ENCODE measurements at places on chromosomes 6 and 20.

DNA sequence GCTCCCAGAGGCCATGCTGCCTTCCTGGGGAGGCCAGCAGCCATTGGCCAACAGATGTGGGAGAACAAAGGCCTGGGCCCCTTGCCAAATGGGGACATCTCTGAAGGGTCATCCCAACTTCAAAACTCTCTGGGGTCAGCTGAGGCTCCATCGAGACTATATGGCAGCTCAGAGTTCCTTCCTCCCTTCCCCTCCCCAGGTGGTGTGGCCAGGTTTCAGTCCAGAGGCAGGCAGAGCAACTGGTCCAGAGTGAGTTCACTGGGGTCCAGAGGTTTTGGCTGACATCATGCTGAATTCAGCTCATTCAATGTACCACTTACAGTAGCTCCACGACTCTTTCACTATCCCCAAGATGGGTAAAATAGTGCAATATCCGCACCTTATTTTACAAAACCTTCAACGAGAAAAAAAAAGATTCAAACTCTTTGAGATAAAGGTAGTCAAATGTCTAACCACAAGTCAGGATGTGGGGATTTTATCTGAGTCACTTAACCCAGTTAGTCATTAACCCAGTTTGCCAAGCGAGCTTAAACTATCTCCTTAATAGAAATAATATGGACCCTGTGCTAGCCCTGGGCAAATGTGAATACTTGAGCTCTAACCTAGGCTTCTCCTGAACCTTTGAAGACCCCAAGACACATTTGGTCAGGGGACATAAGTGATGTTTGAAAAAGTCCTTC is 108.4 kb upstream of the PLEKHG1 start:
- H3K4me1 ChIP-seq = peaks cover 18% of the 10 kb centered on the region
- no peaks in the 10 kb centered on the region for H3K36me3 ChIP-seq
- DNase-seq = no peak
- no peak overlapping the region for H3K4me3 ChIP-seq
- no peaks in the 10 kb centered on the region for H3K27me3 ChIP-seq

DNA sequence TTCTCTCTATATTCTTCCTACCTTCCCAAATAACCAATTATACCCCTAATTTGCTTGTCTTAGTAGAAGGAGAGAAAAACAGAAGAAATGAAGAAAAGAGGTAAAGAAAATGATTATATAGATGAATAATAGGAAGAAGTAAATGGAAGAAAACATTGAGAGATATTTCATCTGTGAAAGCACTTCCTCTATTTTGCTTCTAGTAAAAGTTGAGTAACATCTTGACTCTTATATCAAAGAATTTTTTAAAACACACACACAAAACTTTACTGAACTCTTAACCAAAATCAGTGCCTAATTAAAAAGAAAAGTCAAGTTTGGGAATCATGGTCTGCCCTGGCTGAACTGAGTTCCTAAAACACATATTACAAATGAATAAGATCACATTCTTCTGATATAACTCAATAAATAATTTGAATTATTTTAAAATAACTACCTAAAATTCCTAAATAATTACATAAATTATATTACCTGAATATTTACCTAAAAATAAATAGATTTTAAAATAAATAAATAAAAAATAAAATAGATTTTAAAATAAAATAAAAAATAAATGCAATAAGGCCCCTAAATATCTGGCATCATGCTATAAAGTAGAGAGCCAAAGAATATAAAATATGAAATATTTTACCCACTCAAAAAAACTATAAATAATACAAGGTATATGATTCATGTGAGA is 8.8 kb downstream of the SLC17A2 start:
- DNase-seq = no peak
- no peak overlapping the region for H3K4me3 ChIP-seq
- no peaks in the 10 kb centered on the region for H3K27me3 ChIP-seq

- H3K27ac ChIP-seq = no peak overlapping the region
- DNase-seq = no peak
- H3K4me3 ChIP-seq = no peak overlapping the region
Observed at GRCh38 chr20:4844751-4845465, 123.2 kb downstream of the PRND start.

GRCh38 chr20:6122873-6123648 is at the start of gene FERMT1:
Gene FERMT1, minus strand, starts transcription at chr20:6123030. Its CDS starts 3,476 bp downstream, at chr20:6119554.
- peaks cover 13% of the 10 kb centered on the region for H3K4me1 ChIP-seq
- DNase-seq = peak; percentile 60
- H3K36me3 ChIP-seq = peaks cover 10% of the 10 kb centered on the region

- H3K36me3 ChIP-seq = no peaks in the 10 kb centered on the region
- H3K27ac ChIP-seq = no peak overlapping the region
- H3K4me3 ChIP-seq = no peak overlapping the region
- no peaks in the 10 kb centered on the region for H3K4me1 ChIP-seq
- H3K27me3 ChIP-seq = peaks cover 34% of the 10 kb centered on the region
Observed at GRCh38 chr20:59235226-59235625, 65.2 kb upstream of the EDN3 start.

GRCh38 chr6:90294614-90294988 is 2.0 kb downstream of the BACH2 start:
- peaks cover 17% of the 10 kb centered on the region for H3K4me1 ChIP-seq
- peak; percentile 16 for DNase-seq
- H3K36me3 ChIP-seq = no peaks in the 10 kb centered on the region

DNA sequence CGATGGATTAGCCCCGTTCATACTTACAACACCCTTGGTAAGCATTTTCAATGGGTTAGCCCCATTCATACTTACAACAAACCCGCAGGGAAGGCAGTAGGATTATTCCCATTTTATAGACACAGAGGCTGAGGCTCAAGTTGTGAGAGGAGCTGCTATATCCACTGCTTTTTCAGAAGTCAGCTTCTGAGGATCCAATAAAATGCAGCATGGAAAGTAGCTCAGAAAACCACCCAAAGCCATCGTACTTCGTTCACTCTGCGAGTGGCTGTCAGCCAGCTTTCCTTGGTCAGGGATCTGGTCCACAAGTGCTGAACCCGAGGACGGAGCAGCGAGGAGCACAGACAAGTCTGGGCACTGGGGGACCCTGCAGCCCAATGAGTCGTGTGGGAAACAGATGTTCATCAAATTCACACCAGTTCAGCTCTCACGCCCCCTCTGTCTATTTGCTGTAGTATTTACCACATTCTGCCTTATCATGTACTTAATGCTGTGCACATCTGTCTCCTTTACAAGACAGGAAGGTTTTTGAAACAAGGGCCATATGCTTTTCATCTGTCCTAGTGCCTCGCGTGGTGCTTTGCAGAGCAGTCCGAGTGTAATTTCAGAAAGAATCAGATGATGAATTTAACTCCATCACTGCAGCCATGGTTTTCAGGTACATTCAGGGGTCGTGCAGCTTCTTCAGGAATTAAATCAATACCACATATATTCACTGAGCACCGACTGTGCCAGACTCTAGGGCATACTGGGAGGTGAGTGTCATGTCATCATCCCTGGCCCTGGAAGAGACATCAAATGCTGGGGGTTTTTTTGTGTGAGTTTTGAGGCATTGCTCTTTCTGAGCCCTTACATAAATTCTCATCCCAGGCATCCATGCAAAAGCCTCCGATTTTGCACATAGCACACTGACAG is 256.9 kb downstream of the CDH26 start:
- H3K27ac ChIP-seq = no peak overlapping the region
- no peak overlapping the region for H3K4me3 ChIP-seq
- no peaks in the 10 kb centered on the region for H3K4me1 ChIP-seq
- H3K36me3 ChIP-seq = no peaks in the 10 kb centered on the region
- peaks cover 34% of the 10 kb centered on the region for H3K27me3 ChIP-seq
- DNase-seq = no peak

DNA sequence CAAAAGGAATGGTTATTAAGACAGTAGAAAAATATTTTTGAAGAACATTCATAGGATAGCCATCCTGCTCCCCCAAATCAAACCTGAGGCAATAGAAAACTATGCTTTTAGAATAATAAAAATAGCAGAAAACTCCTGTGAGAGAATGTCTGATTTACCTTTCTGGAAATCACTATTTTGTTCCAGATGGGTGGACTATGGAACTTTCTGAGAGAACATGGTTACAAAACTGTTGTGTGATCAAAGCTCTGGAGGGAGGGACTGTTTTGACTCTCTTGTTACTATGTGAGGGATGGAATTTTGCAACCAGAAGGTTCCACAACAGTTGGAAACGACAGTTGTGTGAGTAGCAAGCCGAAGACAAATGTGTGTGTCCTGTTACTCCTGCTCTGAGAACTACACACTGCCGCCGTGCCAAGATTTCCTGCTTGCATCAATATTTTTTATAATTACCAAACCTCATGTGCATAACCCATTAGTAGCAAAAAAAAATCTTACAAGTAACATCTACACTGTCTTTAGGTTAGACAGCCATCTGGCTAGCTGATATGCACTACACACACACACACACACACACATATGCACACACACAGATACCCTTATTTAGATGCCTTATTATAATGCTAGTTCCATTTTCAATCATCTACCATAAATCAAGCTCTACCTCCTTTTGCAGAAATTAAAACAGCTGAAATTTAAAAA is 11.0 kb upstream of the HIVEP1 start:
- no peak for DNase-seq
- no peak overlapping the region for H3K4me3 ChIP-seq
- no peak overlapping the region for H3K27ac ChIP-seq
- no peaks in the 10 kb centered on the region for H3K27me3 ChIP-seq

GRCh38 chr6:108497883-108498282 is 62.8 kb upstream of the FOXO3 start:
- H3K27ac ChIP-seq = no peak overlapping the region
- peak; percentile 47 for DNase-seq
- H3K36me3 ChIP-seq = no peaks in the 10 kb centered on the region
- H3K4me3 ChIP-seq = no peak overlapping the region
- H3K4me1 ChIP-seq = peaks cover 2% of the 10 kb centered on the region
- no peaks in the 10 kb centered on the region for H3K27me3 ChIP-seq

GRCh38 chr6:74742793-74743508 is 462.9 kb downstream of the COL12A1 start:
- H3K27me3 ChIP-seq = no peaks in the 10 kb centered on the region
- H3K36me3 ChIP-seq = no peaks in the 10 kb centered on the region
- no peak overlapping the region for H3K27ac ChIP-seq
- no peaks in the 10 kb centered on the region for H3K4me1 ChIP-seq

- no peaks in the 10 kb centered on the region for H3K27me3 ChIP-seq
- no peaks in the 10 kb centered on the region for H3K4me1 ChIP-seq
- no peaks in the 10 kb centered on the region for H3K36me3 ChIP-seq
- no peak for DNase-seq
- H3K4me3 ChIP-seq = no peak overlapping the region
Observed at GRCh38 chr6:90787446-90787845, 200.6 kb upstream of the MAP3K7 start.

DNA sequence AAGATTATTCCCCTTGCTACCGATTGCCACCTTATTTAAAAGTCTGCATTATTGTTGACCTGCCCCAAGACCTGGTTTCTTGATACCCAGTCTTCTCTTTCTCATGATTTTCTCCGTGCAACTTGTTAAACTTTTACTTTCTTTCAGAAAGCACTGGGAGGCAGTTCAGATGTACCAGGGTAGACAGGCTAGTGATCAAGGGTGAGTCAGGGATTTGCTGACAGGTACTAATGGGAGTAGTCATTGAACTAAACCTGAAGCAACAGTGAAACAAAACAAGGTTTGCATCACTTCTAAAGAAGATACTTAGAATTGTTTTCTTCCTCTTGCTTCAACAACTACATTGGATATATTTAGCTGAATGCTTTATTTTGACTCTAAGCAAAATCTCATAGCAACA is 124.4 kb downstream of the KCNQ5 start:
- H3K4me1 ChIP-seq = no peaks in the 10 kb centered on the region
- no peak overlapping the region for H3K27ac ChIP-seq
- no peaks in the 10 kb centered on the region for H3K36me3 ChIP-seq
- no peak for DNase-seq

DNA sequence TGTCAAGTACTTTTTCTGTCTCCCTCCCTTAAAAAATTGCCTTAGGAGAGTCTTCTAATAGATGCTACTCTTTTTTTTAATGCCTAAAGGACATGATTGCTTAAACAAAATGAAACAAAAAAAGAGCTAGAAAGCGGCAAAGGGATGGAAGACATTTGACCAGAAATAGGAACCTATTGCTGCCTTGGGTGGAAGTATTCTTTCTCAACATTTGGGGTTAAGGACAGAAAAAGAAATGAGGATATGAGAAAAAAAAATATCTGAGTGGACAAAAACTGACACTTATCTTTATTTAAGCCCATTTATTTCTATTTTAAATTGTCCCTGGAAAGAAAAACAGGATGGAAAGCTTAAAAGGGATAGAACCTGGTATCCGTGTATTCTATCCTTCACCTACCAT is 664.9 kb upstream of the CITED2 start:
- H3K36me3 ChIP-seq = no peaks in the 10 kb centered on the region
- H3K4me1 ChIP-seq = no peaks in the 10 kb centered on the region
- no peak overlapping the region for H3K4me3 ChIP-seq
- no peaks in the 10 kb centered on the region for H3K27me3 ChIP-seq
- no peak overlapping the region for H3K27ac ChIP-seq
- no peak for DNase-seq

- H3K36me3 ChIP-seq = no peaks in the 10 kb centered on the region
- no peak overlapping the region for H3K4me3 ChIP-seq
- DNase-seq = no peak
- H3K27me3 ChIP-seq = no peaks in the 10 kb centered on the region
- no peak overlapping the region for H3K27ac ChIP-seq
Observed at GRCh38 chr6:135282395-135282794, 101.3 kb downstream of the MYB start.

- no peak overlapping the region for H3K27ac ChIP-seq
- no peak overlapping the region for H3K4me3 ChIP-seq
- H3K27me3 ChIP-seq = no peaks in the 10 kb centered on the region
- H3K36me3 ChIP-seq = no peaks in the 10 kb centered on the region
- H3K4me1 ChIP-seq = peaks cover 2% of the 10 kb centered on the region
Observed at GRCh38 chr6:136644597-136644952, 94.4 kb upstream of the MAP7 start.

- no peak for DNase-seq
- no peaks in the 10 kb centered on the region for H3K27me3 ChIP-seq
- no peak overlapping the region for H3K27ac ChIP-seq
- no peaks in the 10 kb centered on the region for H3K36me3 ChIP-seq
Observed at GRCh38 chr6:158713469-158713868, 63.6 kb downstream of the SYTL3 start.

GRCh38 chr6:153465050-153465449 is 334.0 kb upstream of the RGS17 start:
- no peak overlapping the region for H3K27ac ChIP-seq
- no peaks in the 10 kb centered on the region for H3K36me3 ChIP-seq
- no peaks in the 10 kb centered on the region for H3K27me3 ChIP-seq
- no peak overlapping the region for H3K4me3 ChIP-seq
- DNase-seq = no peak

DNA sequence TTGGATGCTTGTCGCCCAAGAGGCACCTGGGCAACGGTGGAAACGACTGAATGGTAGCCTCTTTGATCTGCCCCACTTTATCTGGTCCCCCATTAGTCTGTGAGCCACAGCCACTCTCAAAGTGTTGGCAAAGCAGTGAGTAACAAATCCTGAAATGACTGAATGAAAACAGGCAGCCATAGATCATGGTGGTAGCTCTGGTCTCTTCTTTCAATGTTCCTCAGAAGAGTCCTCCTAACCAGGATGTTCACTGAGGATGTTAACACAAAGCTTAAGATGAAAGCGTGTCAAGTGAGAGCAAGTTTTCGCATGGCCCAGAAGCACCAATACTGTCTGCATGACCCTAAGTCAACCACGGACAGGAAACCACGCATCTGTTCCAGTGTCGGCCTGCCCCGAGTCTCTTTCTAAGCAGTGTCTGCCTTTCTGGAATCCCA is 107.3 kb downstream of the IRF4 start:
- H3K27me3 ChIP-seq = no peaks in the 10 kb centered on the region
- H3K36me3 ChIP-seq = peaks cover 20% of the 10 kb centered on the region
- H3K4me3 ChIP-seq = no peak overlapping the region
- DNase-seq = peak; percentile 82
- no peak overlapping the region for H3K27ac ChIP-seq

- no peak overlapping the region for H3K4me3 ChIP-seq
- peaks cover 11% of the 10 kb centered on the region for H3K27me3 ChIP-seq
- no peaks in the 10 kb centered on the region for H3K36me3 ChIP-seq
- DNase-seq = no peak
Observed at GRCh38 chr6:51541847-51542246, 545.6 kb downstream of the PKHD1 start.
